IPS DF 6.9 (cell line): ENCODE measurements at places on chromosomes 5 and 9.

DNA sequence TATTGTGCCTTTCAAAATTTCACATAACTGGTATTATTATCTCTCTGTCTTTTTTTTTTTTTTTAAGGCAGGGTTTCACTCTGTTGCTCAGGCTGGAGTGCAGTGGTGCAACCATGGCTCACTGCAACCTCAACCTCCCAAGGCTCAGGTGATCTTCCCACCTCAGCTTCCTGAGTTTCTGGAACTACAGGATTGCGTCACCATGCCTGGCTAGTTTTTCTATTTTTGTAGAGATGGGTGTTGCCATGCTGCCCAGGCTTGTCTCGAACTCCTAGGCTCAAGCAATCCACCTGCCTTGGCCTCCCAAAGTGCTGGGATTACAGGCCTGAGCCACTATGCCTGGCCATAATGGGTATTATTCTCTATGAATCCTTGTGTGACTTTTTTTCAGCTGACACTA, 402.3 kb upstream of the SMARCA2 start:
- DNase-seq: no peak

DNA sequence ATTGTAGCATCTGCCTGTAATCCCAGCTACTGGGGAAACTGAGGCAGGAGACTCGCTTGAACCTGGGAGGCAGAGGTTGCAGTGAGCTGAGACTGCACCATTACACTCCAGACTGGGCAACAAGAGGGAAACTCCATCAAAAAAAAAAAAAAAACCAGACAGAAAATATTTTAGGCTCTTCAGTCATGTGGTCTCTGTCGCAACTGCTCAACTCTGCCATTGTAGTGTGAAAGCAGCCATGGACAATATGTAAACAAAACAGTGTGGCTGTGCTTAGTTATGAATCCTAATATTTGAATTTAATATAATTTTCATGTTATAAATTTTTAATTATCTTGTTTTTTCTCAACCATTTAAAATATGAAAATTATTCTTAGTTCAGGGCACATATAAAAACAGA, 38.4 kb downstream of the ZFAND5 start:
- DNase-seq: no peak

GRCh38 chr9:130330202-130330862, 64.8 kb downstream of the HMCN2 start:
- DNase-seq: no peak

GRCh38 chr5:127416906-127417305, 100.5 kb upstream of the PRRC1 start:
- no peak for DNase-seq

- no peak for DNase-seq
Observed at GRCh38 chr9:15400281-15400941, 22.3 kb upstream of the SNAPC3 start.

- DNase-seq: no peak
Observed at GRCh38 chr9:87675906-87676515, 49.9 kb upstream of the CTSL start.

DNA sequence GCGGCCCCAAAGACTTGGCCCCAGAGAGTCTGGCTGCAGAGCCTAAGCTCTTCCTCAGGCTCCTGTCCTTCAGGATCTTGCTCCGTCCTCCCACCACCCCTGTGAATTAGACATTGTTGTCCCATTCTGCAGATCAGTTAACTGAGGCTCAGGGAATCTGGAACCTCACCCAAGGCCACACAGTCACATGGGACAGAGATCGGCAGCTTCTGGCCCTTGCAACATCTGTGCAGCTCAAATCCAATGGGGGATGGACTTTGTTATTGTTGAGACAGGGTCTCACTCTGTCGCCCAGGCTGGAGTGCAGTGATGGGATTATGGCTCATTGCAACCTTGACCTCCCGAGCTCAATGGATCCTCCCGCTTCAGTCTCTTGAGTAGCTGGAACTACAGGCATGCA, 23.9 kb upstream of the LAMC3 start:
- no peak for DNase-seq

DNA sequence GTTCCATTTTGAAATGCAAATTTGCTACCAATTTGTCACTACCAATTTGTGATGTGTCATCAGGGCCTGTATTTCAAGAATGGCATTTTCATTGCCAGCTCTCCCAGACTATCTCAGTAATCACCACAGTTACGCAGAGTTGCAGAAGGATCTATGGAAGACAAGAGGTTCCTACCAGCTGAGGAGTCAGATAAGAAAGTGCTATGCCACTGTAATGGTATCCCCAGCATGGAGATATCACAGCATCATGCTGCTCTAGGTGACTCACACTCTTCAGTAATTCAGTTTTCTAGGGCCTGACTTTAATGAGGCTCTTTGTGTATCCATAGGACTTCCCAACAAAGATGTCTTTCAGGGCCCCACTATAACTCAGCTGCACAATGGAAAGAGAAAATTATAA, 490.3 kb downstream of the ARHGEF28 start:
- no peak for DNase-seq

DNA sequence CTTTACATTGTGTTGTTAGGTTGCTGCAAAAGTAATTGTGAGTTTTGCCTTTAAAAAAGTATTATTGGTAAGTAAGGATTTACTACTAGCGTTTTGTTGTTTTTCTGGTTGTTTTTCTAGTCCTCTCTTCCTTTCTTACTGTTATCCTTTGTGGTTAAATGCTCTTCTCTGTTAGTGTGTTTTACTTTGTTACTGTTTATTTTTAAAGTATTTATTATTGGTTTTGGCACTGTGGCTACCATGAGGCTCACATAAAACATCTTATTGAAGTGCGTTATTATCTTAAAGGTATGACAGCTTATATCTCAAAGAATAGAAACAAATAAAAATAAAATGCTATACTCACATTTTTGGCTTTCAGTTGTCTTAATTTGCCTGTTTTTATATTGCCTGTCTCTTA, 17.6 kb downstream of the DMXL1 start:
- DNase-seq: no peak

DNA sequence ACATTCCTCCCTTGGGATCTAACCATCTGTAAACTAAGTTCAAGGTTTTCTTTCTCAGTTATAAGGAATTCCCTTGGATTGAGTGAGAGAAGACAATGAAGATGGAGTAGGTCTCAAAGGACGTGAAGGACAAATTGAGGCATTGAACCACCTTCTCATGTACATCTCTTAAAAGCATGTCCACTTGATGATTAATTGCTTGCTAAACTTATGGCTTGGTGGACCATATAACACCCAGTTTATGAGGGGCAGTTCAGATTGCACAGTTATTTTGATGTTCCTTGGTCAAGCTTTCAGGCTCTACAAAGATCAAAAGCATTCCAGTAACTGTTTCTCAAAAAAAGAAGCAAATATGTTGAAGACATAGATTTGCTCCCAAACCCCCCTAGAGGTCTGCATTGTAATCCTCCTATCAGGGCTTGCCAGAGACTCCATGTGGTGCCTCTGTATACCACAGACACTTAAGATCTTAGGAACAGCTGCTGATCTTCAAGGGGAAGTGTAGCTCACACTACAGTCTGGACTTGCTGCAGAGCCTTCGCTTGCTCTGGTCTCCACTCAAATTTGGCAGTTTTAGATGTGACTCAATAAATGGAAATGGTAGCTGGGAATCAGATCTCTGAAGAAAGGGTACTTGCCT, 56.9 kb upstream of the ALDH1A1 start:
- DNase-seq: no peak

DNA sequence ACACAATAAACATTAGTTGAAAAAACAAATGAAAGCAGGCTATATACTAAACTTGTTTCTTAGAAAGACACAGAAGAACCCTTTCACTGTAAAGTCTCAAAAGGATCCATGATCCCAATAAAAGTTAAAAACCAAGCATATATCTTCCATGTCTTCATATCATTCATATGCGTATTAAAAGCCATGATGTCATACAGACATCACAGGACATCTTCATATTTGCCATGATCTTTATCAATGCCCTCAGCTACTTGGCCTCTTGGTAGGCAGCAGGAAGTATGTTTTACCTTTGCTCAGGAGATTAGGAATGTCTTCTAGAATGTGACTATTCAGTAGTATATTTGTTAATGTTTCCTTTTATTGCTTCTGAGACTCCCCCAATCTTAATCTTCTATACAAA, 16.8 kb downstream of the AP3B1 start:
- no peak for DNase-seq

DNA sequence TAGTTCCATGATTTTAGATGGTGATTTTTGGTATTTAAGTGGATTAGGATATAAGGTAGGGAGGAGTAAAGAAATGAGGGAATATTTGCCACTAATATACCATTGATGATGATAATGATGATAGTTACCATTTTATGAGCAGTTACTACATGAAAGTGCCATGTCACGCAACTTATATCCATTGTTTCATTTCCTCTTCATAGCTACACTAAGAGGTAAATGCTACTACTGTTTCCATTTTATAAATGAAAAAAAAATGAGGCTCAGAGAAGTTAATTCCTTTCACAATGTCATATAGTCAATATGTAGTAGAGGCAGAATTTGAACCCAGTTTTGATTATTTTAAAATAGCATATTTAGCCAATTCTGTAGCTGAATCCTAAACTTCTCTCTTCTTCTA, 112.2 kb upstream of the ADRA1B start:
- no peak for DNase-seq

GRCh38 chr9:137430723-137431415, 7.7 kb downstream of the NOXA1 start:
- no peak for DNase-seq
